HAP-1 (cell line): ENCODE measurements at places on chromosomes 16 and 17.

- DNase-seq: no peak
Measured at GRCh38 chr17:7340179-7340578, 3.9 kb downstream of the ACAP1 start.

- DNase-seq: no peak
Measured at GRCh38 chr17:16155536-16155935, 59.8 kb downstream of the NCOR1 start.

DNA sequence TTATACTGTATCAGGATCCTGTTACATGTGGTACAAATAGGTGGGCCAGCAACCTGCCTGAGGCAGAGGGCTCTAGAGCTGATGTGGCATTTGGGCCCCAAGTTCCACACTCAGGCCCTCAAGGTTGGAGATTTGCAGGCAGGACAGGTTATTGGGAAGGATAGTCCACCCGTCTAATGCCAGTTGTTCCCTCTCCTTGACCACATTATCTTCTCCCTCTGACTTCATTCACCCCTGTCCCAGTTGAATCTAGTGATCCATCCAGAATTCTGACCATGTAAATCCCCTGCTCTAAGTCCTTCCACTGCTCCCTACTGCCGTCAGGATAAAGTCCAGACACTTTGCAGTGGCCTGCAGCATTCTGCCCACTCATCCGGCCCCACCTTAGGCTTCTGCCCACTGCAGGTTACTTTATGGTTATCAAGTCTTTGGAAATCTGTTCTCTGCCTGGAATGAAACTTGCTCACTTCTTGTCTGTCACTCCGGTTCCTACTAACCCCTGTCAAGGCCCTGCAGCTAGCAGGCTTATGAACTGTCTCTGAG, 1.9 kb upstream of the NFATC3 start:
- no peak for DNase-seq

- DNase-seq: no peak
Measured at GRCh38 chr16:48556913-48557351, 53.0 kb downstream of the N4BP1 start.

GRCh38 chr17:67422897-67423296, 45.8 kb downstream of the PITPNC1 start:
- no peak for DNase-seq
